OCI-M1 (cell line): ENCODE measurements at places on chromosomes 1 and 21.

DNA sequence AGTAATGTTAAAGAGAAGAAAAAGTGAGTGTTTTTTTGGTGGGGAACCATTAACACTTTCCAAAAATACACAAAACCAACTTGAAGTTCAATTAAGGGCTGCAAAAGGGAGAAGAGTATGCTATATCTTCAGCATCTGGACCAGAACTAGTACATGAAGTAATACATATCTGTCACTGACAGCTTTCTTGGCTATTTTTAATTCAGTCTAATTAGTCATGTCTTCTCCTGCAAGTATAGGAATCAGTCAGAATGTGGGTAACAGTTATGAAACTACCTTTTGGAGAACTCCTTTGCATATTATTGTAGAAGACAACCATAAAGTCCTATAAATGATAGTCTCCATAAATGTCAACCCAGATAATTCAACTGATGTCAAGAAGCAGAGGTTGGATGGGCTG is 901.2 kb downstream of the TTLL7 start:
- no peak for DNase-seq

DNA sequence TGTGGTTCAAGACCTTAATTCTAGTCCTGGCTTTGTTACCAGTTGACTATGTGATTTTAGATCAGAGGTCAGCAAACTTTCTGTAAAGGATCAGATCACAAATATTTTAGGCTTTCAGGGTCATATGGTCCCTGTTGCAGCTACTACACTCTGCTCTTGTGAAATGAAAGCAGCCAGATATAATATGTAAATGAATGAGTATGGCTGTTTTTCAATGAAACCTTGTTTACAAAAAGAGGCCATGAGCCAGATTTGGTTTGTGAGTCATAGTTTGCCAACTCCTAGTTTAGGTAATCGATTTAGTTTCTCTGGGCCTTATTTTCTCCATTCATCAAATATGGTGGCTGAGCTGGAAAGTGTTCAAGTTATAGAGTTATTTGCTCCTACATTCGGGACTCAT is 346.7 kb downstream of the NUF2 start:
- DNase-seq = no peak

- no peak for DNase-seq
These were observed 68.3 kb downstream of the PRRX1 start for GRCh38 chr1:170732252-170732588.

DNA sequence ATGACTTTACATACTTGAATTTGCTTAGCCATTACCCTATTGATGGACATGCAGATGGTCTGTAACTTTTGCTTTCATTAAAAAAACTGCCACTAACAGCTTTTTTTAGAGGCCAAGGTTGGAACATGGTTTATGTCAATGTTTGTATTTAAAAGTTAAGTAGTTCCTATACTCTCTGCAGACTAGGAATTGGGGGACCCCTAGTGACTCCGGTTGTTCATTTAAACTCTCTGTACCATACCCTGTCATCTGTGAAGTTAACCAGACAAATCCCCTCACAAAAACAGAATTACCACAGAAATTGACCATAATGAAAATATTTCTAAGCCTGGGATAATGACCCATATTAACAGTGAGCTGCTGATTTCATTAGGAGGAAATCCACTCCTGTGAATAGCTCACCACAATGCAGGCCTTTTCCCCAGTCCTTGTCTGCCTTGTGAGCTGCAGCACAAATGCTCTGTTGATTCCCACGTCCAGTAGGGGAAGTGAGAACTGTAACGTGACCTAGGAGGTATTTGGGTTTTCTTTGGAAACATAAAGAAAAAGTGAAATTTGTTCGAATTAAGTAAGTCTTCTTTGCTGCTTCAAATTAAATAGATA is 30.2 kb upstream of the CD101 start:
- no peak for DNase-seq

- peak; percentile 75 for DNase-seq
These were observed 3.7 kb downstream of the CCDC24 start for GRCh38 chr1:43994794-43995790.

- no peak for DNase-seq
These were observed 136.4 kb upstream of the FAM78B start for GRCh38 chr1:166302989-166303758.

GRCh38 chr1:242447689-242448088 is 76.8 kb downstream of the PLD5 start:
- no peak for DNase-seq

DNA sequence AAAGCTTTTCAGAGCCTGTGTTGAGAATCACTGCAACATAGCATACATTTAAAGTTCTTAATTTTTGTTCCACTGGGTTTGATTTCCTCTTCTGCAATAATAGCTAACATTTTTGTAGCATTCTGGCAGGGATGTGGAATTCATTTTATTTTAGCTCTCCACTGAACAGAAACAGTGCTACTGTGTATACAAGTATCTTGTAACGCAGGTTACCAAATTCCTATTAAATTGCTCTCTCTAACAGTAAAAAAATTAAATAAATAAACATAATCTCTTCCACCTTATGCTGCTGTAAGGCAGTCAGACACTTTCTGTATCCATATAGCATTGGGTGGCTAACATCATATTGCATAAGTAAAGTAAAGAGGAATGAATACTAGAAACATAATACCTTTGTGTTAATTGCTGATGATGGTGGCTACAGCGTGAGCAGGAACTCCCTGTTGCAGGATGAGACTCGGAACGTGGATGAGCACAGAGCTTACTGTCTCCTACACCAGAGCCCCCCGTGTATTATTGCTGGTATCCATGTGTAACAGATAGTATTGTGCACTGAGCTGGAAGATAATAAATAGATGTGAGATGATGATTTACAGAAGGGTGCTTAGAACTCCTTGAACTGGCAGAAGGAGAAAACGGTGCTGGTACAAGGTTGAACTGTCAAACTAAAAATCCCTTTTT is 276.9 kb upstream of the SNX7 start:
- DNase-seq = no peak

GRCh38 chr1:214446772-214447556 is 104.4 kb downstream of the PTPN14 start:
- DNase-seq = no peak

DNA sequence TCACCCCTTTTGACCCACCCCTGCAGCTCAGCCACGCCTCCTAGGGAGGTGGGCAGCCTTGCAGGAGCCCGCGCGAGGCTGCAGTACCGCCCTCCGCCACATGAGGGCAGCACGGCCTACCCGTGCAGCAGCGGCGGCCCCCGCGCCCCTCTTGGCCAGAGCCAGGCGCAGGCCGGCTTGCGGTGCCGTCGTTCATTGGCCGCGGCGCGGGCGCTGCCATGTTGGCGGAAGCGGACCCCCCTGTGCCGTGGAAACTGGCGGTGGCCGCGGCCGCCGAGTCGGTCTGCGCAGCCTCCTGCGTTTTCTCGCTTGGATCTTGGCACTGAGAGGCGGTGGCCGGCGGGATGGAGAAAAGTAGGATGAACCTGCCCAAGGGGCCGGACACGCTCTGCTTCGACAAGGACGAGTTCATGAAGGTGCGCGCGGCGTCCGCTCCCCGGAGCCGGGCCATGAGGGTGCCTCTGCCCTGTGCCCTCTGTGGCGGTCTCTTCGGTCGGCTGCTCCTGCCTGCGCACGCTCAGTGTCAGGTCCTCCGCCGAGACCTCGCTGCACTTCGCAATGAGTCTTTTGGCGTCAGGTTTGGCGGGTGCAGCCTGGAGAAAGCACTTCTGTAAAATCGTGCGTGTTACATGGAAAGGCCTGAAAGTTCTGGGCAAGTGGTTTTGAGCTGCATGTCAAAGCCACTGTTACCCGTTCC is at the start of gene COG2:
Gene COG2, plus strand, starts transcription at position 219 of the 697 bp plus-strand sequence. Its CDS starts 126 bp downstream, at position 345.
- peak; percentile 97 for DNase-seq

DNA sequence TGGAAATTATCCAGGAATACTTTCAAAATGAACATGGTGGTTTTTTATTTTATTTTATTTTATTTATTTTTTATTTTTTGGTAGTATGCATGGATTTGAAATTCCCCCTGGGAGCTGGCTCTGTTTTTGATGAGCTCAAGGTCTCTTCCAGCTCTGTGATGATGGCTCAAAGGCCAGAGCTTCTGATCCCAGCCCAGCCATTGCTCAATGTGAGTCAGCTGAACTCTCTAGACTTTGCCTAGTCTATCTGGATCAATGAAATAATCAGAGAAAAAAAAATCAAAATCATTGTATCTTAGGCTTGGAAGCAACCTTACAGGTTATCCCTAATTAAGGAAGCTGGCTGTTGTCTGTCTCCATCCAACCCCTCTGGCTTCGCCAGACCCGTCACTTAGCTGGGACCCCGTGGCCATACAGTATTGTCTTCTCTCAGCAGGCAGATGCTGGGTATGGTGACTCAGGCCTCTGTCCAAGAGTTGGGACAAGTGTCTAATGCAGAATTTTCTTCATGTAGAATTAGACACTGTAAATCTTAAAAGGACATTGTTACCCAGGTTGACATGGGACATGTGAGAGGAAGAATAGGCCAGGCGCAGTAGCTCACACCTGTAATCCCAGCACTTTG is 90.2 kb upstream of the LPGAT1 start:
- DNase-seq = no peak

- no peak for DNase-seq
These were observed 70.8 kb upstream of the CLDN14 start for GRCh38 chr21:36550761-36551160.

DNA sequence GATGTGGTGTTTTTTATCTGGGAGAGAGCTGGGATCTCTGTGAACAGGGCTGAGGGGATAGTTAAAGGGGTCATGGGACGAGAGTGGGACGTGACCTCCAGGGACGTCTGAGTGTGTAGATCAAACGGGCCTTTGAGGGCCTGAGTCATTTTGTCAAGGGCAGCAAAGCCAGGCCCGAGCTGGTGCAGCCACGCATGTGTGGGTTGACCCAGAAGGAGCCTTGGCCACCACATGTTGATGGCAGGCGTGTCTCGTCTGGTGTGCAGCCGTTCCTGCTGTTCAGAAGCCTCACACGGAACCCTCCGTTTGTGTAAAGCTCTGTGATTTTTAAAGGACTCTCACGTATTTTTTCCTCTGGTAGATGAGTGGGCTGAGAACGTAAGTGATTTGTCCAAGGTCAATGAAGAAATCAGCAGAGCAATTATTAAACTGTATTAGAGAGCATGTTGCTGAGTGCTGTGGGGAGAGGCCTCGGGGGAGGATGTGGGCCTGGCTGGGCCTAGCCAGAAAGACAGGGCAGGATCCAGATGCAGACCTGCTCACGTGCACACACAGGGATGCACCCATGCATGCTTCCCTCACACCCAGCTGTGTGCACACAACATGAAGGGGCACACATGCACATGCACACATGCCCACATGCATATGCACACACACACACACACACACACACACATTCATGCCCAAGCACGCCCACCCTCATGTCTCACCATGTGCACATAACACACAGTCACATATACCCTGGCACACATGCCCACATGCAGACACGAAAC is 89.8 kb downstream of the AJAP1 start:
- no peak for DNase-seq

DNA sequence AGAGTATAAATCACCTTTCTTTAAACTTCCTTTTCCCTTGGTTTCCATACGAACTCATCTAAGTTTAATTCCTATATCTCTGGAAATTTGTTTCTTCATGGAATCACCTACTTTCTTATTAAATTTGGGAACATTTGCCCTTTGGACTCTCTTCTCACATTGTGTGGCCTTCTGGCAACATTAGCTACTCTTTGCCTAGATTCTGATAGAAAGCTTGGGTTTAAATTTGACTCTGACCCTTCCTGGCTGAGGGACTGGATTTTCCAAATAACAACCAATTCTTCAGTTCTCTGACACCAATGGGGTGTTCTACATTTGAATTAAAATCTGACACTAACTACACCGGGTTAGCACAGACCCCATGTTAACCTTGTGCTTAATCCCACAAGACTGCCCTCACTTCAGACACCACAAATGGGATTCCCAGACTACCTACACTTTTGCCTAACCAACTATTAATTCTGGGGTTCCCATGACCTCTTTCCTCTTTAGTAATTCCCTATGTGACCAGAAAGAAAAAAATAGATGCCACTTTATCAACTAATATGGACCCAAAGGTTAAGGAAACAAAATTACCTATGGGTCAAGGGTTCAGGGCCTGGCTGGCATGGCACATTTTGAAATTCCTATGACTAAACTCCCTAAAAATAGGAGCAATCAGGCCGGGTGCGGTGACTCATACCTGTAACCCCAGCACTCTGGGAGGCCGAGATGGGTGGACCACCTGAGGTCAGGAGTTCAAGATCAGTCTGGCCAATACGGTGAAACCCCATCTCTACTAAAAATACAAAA is 9.7 kb upstream of the THEM4 start:
- DNase-seq = no peak

DNA sequence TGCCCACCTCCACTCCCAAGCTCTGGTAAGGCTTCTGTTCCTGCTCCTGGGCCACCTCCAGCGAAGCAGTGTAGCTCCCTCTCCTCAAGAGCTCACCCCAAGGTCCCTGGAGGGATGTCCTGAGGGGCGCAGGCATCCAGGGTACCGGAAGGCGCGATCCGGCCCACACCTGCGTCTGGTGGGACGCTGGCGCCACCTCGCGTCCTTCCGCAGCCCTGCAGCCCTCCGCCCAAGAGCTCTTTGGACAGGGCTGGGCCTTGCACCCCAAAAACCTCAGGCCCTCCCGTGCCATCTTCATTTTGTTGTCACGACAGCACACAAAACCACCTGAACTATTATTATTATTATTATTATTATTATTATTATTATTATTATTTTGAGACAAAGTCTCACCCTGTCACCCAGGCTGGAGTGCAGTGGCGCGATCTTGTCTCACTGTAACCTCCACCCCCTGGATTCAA is 49.2 kb upstream of the PAX7 start:
- no peak for DNase-seq

DNA sequence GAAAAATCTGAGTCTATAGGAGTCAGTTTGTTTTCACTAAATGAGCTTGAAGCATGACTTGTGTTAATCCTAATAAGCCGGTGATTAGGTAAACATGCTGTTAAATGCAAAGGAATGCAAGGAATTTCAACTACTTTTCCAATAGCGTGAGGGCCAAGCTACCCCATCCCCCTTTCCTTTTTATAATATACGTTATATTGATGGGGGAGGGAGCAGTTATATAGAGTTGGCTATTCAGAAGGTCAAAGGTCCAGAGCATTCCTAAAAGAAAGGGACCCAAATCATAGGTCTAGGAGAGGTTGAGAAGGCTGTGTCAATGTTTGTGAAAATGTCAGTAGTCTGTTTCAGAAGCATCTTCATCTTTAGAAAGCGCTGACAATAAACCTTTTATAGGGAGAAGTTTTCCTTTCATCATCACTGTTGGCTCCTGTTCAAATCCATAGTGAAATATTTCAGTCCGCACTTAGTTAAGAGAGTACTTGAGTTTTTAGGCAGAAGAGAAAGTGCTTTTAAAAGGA is 3.8 kb downstream of the CCN1 start:
- DNase-seq = no peak

GRCh38 chr1:14855268-14855667 is 256.8 kb downstream of the KAZN start:
- DNase-seq = no peak

DNA sequence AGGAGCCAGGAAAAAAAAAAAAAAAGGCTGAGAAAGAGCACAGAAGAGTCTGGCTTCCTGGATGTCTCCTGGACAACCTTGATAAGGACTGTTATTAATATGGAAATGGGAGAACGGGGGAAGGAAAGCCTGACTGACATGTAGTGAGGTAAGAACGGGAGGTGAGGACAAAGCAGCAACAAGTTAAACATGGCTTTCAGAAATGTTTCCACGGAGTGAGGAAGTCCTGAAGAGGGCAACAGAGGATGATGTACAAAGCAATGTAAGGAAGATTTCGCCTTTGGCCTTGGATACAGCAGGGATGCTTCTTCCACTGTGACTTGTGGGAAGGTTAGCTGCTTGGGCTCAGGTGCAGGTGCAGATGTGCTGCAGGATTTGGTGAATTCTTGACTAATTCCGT is 11.9 kb upstream of the NIBAN1 start:
- peak; percentile 72 for DNase-seq

GRCh38 chr1:85623061-85623471 is 42.5 kb downstream of the CCN1 start:
- peak; percentile 71 for DNase-seq
